Activated T-helper 1 cell treated with anti-CD3 and anti-CD28 coated beads, Interleukin-2, amount 50 U/mL, for 16 hours (primary cell): ENCODE measurements at places on chromosomes 4 and X.

- no peak for DNase-seq
Observed at GRCh38 chr4:84826681-84827080, 139.8 kb downstream of the WDFY3 start.

DNA sequence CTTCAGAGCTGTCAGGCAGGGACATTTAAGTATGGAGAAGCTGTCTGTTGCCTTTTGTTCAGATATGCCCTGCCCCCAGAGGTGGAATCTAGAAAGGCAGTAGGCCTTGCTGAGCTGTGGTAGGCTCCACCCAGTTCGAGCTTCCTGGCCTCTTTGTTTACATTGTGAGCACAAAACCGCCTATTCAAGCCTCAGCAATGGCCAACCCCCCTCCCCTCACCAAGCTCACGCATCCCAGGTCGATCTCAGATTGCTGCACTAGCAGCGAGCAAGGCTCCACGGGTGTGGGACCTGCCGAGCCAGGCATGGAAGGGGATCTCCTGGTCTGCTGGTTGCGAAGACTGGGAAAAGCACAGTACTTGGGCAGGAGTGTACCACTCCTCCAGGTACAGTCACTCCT is 59.3 kb downstream of the ZNF674 start:
- DNase-seq: no peak

DNA sequence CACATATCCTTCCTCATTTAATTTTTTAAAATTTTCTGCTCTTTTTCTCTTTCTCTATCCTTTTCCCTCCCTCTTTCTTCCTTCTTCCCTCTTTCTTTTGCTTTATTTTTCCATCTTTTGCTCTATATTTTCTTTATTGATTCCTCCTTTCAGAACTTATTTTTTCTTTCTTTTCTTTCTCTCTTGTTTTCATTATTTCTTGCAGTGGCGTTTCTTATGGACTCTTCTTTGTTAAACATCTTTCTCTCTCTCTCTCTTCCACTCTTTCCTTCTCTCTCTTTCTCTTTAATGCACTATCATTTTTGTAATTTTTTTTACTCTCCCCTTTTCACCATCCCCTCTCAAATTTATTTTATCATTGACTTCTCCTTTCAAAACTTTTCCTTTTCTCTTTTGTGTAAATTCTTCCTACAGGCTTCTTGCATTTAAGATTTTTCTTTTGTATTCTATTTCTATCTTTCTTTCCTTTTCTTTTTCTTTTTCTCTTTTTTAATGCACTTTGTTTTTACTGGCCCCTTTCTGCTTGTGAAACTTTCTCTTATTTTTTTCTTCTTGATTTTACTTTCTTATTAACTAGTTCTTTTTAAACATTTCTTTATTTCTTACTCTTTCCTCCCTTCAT is 97.0 kb downstream of the RBMX2 start:
- DNase-seq: no peak

GRCh38 chr4:40251366-40251765 is 54.5 kb downstream of the RHOH start:
- DNase-seq: no peak

- DNase-seq: no peak
Observed at GRCh38 chrX:9339603-9340491, 125.0 kb upstream of the TBL1X start.

- no peak for DNase-seq
Observed at GRCh38 chr4:128519163-128519830, 231.7 kb upstream of the PGRMC2 start.

DNA sequence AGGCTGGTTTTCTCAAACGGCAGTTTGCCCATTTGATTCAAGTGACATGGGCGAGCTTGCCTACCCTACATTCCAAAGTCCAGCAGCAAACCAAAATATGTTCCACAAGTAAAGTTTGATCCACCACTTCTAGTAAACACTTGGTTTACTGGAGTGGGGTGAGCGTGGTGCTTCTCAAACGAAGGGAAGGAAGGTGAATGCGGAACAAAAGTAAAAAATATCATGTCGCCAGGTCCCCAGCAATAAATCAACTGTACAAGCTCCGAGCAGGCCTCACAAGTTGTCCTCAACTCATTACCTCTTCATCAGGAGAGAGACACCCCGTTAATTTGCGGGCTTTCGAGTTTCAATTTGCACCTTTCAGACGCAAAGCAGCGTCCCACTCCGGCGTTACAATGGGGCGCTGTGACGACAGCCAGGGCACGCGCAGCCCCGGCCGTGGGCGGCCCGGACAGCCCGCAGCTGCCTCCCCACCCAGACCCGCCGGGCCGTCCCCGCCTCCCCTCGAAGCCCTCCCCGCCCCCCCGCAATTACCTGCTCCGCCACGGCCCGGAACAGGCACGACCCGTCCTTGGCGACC is 1.0 kb downstream of the OTUD4 start:
- peak; percentile 42 for DNase-seq

- no peak for DNase-seq
Observed at GRCh38 chr4:29805916-29806480, 914.2 kb upstream of the PCDH7 start.

DNA sequence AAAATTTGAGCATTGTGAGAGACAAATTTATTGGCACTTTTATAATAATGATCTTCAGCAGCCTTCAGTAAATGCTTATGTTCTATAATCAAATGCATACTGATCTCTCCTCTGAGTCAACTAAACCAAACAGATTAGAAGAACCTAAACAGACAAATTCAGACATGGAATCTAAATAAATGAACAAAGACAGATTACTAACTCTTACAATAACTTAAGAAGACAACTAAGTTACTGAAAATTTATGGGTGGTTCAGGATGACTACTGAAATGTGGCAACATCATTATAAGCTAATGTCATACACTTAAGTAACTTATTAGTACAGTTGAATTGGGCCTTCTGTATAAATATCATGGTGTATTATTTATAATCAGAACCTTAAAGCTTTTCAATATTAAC is 127.3 kb downstream of the NEK1 start:
- DNase-seq: no peak

- no peak for DNase-seq
Observed at GRCh38 chrX:2819345-2820135, 9.2 kb upstream of the GYG2 start.

DNA sequence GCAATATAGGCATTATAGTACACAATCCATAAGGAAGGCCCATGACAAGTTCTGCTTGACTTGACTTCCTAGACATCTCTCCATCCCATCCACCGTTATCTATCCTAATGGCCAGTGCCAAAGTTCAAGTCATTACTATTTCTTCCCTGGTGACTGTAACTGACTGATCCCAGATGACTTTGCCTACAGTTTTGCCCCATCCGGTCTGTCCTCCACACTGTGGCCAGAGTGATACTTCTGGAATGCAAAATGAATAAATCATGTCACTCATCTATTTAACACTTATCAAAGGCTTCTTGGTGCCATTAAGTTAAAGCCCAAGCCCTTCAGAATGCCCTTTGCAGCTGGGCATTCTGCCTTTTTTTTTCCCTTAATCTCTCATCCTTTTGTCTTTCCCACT is 130.8 kb downstream of the PPARGC1A start:
- no peak for DNase-seq

DNA sequence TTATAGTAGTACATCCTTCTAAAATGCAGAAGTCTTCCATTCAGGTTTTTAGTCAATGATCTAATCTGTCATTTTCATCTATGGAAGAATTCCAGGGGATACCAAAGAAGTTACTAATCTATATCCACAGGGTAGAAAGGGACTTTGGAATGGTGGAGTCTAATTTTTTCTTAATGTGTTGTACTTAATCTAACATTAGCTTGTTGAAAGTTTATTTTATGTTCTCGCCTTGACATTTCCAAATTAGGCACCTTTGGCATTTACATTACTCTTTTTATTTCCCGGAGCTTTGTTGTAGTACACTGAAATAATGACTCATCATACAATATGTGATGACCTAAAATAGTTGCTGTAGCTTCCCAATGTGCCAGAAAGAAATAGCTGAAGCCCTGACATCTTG is 91.5 kb downstream of the HTR2C start:
- DNase-seq: no peak

- no peak for DNase-seq
Observed at GRCh38 chr4:687048-687970, 1.6 kb downstream of the SLC49A3 start.

DNA sequence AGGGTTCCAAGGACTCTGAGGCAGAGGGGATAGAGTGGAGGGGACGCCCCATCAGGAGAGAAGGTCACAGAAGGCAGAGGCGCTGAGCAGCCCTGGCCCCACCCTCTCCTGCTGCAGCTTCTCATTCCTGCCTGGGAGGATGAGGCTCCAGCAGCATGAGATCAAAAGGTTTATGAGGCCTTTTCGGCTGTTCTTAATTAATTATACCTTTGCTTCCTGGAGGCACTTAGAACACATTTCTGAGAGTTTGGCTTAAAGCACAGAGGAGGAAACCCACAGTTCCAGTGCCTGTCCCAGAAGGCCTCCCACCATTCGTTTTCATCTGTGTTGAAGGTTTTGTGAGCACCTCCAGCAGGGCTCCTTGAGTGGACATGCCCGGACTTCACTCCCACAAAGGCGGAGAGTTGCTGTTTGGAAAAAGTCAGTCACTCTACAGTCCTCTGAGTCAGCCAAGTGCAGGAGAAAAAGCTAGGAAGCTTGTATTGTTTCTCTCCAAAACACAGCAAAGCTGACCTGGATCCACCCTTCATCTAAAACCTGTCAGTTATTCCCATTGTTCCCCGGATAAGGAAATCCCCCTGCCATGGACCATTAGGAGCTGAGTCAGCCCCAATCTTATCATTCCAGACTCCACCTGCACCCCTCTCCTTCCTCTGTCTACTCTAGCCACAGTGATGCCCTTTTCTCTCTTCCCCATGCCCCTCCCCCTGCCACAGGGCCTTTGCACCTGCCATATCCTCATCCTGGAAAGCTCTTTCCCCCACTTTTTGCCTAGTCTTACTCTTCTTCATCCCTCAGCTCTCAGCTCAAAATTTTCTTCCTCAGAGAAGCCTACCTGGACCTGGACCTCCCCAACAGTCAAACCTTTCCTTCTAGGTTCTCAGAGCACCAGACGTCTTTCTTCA is 276.8 kb downstream of the FBXW7 start:
- DNase-seq: no peak

GRCh38 chr4:11427121-11427996 is 1.3 kb downstream of the HS3ST1 start:
- DNase-seq: no peak

- no peak for DNase-seq
Observed at GRCh38 chr4:73099143-73099542, 29.6 kb upstream of the COX18 start.

DNA sequence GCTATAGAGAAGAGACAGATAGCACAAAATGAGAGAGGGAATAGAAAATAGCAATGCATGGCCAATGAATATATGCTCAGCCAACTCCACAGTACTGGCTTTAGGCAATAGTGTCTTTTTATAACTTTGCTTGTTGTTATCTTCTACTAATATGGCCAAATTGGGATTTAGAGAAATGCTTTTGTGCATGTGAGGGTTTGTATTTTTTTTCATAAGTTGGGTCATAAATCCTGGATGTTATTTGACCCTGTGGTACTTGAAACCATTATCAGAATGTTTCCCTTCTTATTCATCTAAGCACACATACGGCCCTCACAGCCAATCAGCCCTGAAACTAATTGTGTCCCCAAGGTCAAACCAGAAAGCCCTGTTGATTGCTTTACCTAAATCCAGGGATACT is 35.2 kb upstream of the LPAR4 start:
- no peak for DNase-seq

DNA sequence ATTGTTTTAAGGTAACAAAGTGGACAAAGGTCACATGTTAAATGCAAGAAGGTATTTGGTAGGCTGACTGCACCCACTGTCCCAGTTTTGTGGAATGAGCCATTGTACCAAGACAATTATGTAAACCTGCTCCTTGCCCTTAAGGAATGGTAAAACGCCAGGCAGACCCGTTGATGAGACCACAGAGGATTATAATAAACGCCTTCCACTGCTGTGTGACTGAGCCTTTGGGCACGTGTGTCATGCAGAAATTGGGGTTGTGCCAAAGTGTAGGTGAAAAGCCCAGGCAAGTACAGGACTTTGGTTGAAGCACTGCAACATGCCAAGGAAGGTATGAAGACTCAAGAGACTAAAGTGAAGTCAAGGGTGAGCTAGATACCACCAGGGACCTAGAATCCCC is 59.7 kb downstream of the LRRC66 start:
- no peak for DNase-seq

GRCh38 chr4:183550345-183551093 is 45.7 kb downstream of the ING2 start:
- DNase-seq: no peak
